ENCODE measurements at places on chromosomes 6 and 20.
A peak's percentile ranks its signal among the peaks of the same experiment; 100 is the strongest.

DNA sequence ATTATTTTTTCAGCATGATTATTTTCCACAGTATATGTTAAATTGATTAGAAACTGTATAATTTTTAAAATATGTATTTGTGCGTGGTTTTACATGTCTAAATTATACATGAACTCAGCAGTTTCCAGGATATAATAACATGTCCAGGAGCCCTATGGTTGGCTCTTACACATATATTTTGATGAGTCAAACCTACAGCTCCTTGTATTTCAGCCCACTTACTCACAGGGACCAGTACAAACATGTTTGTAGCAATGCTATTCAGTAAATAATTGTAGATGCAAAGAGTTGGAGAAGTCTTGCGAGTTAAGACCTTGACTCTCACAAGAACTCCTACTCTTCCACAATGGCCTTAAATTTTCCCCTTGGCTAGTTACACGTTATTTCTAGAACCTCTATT lies 107.2 kb upstream of the SASH1 start:
- DNase-seq: no peak

- peak; percentile 49 for DNase-seq
Measured at GRCh38 chr6:35047265-35048011, 93.7 kb downstream of the TCP11 start.

DNA sequence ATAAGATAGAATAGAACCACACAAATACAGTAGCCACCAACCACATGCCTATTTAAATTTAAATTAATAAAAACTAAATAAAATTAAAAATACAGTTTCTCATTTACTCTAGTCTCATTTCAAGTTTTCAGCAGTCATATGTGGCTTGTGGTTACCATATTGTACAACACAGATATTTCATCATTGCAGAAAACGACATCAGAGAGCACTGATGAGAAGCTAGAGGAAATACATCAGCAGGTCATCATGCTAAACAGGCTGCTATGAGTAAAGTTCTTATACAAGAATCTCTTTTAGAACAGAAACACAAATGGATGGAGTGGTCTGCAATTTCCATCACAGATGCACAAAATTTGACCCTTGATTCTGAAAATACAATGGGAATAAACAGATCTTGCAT lies 36.6 kb downstream of the TBC1D32 start:
- DNase-seq: peak; percentile 24

DNA sequence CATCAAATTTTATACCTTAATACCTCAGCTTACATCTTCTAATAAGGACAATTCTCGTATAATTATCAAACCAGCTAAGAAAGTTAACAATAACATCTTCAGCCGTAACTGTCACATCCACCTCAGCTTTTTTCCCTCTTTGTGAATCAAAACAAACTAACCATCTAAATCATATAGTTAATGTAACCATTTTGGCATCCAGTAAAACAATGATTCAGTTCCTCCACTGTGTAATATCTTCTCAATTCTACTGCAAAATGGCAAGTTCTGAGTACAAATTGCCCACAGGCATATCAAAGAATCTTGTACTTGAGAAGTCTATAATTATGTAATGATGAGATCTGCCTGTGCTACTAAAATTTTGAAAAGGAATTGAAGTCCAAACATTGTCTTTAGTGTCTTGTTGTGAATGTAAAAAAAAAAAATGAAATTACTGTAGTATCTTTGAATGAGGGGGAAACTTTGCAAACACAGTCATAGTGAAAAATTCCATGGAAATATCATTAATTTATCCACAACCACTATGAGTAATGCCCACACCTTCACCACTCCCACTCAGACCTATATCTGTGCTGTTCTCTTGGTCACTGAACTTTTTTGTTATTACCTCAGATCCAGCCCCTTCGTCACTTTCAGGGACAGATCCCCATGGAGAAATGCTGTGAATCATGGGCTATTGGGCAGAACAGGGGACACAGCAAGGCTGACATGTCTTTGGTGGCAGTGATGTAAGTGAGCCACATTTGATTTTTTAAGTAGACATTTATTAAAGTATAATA lies 178.6 kb upstream of the RAB32 start:
- DNase-seq: no peak

DNA sequence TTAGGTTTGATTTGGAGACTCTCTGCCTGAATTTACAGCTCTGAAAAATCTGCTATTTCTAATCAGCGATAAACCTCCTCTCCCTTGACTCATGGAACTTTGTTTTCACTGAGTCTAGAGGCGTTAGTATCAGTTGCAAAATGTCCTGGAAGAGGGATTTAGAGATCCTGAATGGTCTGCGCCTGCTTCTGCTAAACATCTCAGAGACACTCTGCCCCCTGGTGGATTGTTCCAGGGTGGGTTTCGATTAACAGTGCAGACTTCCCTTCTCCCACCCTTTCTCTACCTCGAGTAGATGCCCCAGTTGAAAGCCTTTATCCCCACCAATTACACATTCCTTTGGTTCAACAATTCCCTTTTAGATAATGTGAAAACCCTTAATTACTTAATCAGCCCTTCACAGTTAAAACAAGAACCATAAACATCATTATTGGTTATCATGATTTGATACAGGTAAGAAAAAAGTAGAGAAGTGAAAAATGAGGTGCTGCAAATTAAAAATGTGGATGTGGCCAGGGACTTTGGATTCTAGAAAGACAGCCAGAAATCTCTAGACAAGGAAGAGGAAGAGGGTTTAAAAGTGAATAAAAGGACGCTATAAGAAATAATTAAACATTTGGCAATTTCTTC lies 5.5 kb downstream of the HTR1B start:
- DNase-seq: peak; percentile 47

GRCh38 chr20:3315136-3315535 lies 76.1 kb upstream of the SLC4A11 start:
- no peak for DNase-seq

GRCh38 chr6:170172825-170173256 lies 118.0 kb downstream of the DLL1 start:
- DNase-seq: no peak

- peak; percentile 8 for DNase-seq
Measured at GRCh38 chr6:127515234-127515793, 3.8 kb downstream of the MTCL3 start.
